ENCODE measurements at places on chromosomes 11 and 22. TPM values are rescaled to one million over a fixed set of nuclear protein-coding genes. Genes with fewer than 3 reads are reported as not detected.

DNA sequence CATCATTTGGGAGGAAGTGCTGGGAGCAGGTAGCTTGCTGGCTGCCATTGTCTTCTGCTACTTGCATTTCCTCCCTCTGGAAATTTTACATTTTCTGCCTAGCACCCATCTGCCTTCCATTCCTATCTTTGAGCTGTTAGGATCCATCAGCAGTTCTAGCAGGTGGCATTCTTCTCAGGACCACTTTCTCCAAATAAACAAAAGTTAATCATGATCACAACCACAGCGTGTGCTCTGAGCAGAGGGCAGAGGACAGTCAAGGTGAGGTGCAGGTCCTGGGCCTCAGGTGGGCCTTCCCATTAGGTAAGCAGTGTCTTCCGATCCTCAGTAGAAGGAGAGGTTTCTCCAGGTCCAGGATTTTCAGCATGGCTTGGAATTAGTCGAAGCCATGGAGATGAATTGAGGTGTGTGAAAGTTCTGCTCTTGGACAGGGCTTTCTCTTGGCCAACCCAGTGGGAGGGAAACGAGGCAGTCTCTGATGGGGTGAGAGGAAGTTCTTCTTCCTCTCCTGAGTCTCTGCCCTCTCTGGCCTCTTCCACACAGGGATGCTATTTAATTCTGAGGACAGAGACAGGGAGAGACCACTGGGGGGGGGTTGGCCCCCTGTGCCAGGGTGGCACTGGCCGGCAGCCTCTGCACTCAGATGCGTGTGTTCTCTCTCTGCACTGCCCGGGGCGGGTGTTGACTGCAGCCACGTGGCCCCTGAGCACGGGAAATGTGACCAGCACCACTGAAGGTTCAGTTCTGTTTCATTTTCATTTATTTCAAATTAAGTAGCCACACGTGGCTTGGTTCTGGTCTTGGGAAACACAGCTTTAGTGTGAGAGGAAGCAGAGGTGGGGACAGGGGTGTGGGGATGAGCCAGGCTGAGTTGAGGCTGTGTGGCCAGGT lies 170.8 kb downstream of the TBC1D22A start:
- DNase-seq: no peak

GRCh38 chr11:113906038-113906437 lies 1.4 kb downstream of the HTR3B start:
- DNase-seq: peak; percentile 58

Gene APLNR
- total RNA-seq: not detected

Gene PRSS23
- 125 TPM for total RNA-seq

DNA sequence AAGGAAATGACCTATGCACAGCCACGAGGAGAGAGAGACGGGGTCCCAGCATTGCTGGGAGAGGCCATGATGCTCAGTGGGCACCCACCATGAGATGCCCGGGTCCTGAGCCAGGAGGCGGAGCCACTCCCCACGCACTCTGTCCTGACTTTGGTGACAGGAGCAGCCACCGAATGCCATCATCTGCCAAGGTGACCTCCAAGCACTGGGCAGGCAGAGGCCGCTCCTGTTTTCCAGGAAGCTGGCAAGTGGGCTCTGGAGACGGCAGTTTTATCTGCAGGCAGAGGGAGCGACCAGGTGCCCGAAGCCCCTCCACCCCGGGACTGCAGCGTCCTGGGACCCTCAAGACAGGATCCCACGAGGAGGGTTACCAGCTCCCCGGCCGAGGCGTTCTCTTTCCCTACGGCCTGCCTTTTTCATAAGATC lies 453.9 kb downstream of the BRD1 start:
- DNase-seq: no peak

DNA sequence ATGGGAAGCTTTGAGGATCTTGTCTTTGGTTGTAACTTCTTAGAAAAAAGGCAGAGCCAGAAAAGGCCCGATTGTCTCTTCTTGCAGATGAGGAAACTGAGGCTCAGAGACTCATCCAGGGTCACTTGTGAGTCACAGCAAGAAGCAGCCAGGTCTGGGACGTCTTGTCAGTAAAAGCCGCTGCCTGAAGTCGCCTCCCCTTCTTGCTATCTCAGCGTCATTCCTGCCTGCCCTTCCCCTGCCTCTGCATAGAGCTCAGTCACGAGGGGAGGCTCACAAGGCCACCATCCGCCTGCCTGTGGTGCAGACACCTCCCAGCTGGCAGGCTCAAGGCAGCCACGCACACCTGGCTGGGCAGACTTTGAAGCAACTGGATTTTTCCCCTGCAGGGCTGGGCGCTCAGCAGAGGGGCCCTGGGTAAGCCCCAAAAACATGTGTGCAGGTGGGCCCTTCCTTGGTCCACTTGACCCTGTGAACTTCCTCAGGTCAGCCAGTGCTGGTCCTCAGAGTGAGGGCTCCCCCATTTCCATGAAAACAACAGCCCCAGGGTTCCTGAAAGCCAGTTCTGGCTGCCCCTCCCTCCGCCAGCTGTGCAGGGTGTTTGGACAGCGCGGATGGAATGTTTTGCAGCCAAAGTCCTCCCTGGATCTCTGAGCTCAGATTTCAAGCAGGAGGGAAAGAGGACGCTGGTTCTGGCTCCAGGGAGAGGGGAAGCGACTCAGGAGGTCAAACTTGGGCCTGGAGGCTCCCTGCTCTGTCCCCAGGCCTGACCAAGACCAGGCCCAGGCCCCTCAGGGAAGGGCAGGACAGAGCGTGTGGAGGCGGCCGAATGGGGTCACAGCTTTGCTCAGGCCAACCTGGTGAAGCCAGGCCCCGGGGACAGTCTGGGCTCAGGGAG lies 6.0 kb upstream of the RAB3IL1 start:
- peak; percentile 67 for DNase-seq

Gene DMC1
- total RNA-seq: 3.7 TPM

GRCh38 chr11:70226967-70227366 lies 23.9 kb downstream of the FADD start:
- DNase-seq: no peak

DNA sequence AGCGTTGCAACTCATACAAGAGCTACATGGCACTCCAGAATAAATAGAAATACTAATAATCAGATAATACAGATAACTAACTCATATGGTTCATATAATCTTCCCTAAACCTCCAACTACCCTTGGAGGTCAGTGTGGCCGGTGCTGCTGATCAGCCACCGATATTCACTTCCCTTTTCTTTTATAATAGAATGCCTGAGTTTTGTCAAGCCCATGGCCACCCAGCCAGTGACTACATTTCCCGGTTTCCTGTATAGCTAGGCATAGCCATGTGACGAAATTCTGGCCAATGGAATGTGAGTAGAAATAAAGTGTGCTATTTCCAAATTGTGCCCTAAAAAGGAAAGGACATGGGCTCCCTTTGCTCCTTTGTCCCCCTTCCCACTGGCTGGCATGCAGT lies 5.9 kb upstream of the CAT start:
- DNase-seq: no peak

GRCh38 chr11:126322996-126323395 lies 19.1 kb downstream of the DCPS start:
- no peak for DNase-seq

Gene BIK
- not detected for total RNA-seq

Gene MLC1
- 1.4 TPM for total RNA-seq

DNA sequence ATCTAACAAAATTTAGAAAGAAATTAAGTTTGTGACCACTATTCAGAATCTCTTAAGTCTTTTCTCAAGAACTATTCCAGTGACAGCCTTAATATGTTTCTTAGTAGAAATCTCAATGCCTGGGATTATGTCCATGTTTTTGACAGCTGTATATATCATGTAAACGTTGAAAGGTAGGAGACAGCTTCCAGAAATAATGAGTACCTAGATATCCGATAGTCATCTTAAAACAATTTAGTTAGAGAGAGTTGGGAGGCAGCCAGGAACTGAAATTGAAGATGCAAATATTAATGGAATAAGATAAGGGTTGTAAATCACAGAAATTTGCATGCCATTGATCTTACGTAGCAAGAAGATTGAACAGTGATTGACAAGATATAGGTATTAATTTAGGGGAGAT lies 955.2 kb downstream of the JRKL start:
- no peak for DNase-seq

DNA sequence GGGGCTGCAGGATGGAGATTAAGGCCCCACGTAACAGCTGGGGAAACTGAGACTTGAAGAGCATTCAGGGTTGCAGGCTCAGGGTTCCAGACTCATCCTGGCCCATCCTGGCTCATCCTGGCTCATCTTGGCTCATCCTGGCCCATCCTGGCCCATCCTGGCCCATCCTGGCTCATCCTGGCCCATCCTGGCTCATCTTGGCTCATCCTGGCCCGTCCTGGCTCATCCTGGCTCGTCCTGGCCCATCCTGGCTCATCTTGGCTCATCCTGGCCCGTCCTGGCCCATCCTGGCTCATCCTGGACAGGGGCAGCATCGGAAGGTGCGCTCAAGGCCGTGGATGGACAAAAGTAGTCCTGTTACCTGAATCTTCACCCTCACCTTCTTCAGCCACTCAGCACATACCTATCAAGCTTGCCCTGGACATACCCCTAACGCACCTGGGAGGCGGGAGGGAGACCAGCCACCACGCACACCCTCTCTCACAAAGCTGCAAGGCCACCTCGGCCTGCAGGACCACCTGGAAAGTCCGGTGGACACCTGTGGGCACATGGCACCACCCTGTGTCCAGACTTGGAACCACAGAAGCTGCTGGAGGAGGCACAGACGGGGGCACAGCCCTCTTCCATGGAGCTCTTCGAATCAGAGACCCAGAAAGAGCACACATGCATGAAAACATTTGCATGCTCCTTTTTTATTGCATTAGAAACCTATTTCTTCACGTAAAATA lies 20.3 kb upstream of the NLRP6 start:
- no peak for DNase-seq

DNA sequence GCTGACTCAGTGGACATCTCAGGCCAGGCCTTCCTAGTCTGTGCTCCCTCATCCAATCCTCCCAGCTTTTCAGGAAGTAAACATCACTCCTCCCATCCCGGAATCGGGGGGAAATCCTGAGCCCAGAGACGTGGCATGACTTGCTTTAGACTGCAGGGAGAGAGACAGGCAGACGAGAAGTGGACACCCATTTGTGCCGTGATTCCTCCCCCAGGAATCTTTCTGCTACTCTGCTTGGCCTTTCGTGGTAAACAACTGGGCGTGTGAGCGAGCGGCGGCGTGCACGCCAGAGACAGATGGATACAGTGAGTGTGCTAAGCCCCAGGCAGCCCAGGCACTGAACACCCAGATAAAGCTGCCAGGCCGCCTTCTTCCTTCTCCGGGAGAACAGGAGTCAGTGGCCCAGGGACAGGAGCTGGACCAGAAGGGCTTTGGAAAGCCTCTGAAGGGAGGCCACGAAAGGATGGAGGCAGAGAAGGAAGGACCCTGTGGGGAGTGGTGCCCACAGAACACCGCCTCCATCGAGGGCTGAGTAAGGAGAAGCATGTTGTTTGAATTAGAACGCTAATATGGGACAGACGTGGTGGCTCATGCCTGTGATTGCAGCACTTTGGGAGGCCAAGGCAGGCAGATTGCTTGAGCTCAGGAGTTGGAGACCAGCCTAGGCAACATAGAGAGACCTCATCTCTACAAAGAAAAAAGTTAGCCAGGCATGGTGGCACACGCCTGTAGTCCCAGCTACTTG lies 53.0 kb upstream of the PRR5 start:
- no peak for DNase-seq

- DNase-seq: no peak
These were observed 785 bp downstream of the CLPB start for GRCh38 chr11:72433455-72434036.

Gene OR2AG2
- 0.06 TPM for total RNA-seq

Gene PVALB
- not detected for total RNA-seq

Measured in H4 (cell line).